ENCODE measurements at places on chromosomes 4 and X.

DNA sequence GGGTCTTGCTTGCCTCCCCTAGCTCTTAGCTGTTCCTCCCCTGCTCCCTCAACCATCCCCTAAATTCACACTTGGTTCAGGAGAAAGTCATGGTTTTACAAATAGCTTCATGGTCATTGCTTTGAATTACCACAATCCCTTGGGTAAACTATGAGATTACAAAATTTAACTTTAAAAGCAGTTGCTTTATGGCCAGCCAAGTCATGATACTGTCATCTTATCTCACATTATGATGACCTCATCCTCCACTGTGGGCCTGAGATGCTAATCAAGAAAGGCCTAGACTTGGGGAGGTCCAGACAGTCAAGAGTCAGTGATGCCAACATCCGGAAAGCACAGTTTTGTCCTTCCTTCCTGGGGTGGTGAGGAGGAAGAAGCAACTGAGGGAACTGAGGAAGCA, 10.5 kb upstream of the FGF16 start:
- DNase-seq, result no peak

DNA sequence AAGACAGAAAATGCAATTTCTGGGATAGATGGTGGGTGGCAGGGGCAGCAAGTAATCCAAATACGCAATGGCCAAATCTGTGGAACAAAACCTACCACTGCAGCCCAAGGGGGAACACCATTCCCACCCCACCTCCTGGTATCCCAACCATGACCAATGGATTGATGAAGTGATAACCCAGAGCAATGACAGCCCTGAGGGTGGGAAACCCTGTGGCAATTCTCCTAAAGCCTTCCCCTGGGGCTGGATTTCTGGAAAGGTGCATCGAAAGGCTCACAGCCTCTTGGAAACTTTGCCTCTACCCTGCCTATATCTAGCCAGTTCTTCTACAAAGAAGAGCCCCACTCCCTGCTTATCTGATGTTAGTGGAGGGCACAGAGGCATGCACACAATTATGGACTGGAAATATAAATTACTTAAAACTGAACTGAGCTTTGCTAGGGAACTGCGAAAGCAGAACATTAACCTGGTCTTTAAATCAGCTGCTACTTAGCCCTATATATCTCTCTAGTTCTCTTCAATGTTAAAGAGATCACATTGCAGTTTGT, 59.9 kb upstream of the TXK start:
- DNase-seq, result no peak

DNA sequence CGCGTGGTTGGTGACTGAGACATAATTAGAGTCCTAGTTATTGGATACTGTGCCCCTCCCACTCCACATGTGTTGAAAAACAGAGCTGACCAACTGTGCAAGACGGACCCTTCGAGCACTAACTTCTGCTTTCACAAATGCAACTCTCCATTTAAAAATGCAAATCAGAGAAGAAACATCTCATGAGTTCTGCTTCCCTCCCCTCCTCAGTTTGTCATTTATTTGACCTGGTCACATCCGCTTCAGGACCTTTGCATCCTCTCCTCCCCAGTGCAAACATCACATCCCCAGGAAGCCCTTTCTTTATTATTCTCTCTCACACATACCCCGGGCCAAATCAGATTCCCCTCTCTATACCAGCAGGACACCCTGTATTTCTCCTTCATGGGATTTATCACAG, 38.1 kb upstream of the NOCT start:
- no peak for DNase-seq

DNA sequence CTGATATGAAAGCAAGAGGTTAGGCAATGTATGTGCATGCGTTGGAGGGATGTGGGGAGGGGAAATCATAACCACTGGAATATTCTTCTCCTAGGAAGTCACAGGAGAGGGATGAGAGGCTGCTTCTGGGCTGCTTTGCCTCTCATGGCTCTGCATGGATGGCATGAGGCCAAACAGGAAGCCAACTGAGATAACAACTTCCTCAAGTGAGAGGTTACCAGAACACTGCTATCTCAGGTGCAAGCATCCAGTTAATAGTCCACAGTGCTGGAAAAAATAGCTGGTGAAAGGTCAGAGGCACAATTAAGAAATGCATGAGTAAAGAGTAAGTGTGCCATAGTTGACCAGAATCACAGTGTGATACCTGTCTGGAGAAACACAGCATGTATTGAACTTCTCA, 113.3 kb downstream of the ELOVL6 start:
- no peak for DNase-seq

DNA sequence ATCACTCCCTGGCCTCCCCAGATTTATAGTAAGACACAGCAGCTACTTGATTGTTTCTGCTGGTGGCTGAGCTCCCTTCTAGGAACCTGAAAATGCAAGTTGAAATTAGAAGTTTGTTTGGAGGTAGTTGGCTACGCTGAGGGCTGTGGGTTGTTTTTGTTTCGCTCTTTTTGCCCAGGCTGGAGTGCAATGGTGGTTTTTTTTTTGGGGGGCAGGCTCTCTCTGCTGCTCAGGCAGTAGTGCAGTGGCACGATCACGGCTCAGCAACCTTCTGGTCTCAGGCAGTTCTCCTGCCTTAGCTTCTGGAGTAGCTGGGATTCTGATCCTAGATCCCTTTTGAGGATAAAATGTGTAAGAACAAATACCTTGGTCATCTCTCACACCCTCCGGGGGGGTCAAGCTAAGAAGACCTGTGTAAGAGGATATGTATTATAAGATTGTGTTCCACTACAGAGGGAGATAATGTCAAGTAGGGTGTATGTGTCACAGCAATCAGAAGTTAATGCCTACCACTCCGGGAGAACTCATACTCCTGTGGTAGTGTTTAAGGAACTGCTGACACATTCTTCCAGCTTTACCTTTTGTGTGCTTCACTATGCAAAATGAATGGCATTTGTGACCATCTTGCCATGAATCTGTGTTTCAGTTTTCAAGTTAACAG, 9.7 kb downstream of the JADE1 start:
- no peak for DNase-seq

DNA sequence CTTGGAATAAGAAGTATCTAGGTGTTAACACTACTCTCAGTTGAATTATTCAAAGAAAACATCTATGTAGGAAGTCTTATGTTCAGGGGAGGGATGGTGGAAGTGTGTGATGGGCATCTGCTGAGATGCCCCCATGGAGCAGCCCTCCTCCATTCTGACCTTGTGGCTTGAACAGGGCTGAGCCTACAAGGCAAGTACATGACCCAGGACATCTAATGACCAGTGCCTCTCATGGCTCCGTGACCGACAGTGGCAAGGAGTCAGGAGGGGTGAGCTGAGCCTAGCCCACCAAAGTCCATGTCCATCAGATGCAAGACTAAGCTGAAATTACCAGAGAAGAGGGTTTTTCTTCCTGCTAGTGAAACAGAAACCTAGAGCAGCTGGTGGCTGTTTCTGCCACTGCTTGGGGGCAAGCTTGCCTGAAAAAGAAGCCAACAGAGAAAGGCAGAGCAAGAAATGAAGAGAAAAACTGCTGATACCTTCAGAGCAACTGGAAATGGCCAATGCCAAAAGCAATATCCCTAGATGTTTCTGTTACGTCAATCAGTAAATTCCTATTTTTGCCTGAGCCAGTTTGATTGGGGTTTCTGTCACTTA, 113.5 kb downstream of the TSPAN5 start:
- DNase-seq, result no peak

- DNase-seq, result no peak
Observed at GRCh38 chr4:122341886-122342285, 36.9 kb upstream of the ADAD1 start.

DNA sequence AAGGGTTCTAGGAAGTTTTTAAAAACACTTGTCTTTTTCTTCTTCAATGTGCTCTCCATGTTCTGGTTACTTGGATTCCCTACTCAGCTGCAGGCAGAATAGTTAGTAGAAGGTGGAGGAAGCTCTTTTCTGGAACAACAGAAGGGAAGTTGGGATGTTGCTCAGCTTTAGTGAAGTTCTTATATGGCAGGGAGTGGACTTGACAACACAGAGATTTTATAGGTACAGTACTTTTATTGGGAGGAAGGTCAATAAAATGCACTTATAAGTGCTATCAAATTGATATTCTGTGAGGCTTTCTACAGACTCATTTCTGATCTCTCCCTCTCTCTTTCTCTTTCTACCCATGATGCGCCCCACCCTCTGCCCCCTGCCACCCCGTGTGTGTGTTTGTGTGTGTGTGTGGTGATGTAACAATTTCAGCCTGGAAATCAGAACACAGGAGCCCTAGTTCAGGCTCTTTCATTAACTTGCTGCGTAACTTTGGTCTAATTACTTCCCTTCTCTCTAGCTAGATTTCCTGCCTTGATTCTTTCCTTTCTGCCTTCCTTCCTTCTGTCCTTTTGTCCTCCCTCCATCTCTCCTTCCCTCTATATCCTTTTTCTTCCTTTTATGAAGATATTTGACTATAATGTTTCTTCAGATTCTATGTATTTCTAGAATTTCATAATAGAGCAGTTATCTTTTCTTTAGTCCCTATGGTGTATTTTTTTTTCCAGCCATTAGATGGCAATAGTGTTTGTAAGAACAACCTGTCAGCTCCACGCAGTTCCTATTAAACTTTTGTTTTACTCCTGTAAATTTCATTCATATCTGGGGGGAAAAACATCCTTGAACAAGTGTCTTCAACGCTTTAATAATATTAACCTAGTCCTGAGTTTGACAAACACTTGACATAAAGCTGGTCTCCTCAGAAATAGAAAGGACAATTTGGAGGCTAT, 37.1 kb downstream of the HEPH start:
- DNase-seq, result no peak

GRCh38 chrX:108230574-108230973, 139.0 kb downstream of the ATG4A start:
- no peak for DNase-seq

- no peak for DNase-seq
Observed at GRCh38 chr4:148312956-148313490, 129.2 kb downstream of the NR3C2 start.

GRCh38 chrX:150768132-150768485, 74.9 kb downstream of the MTMR1 start:
- no peak for DNase-seq

All from effector CD8-positive, alpha-beta T cell (primary cell).